Dermis blood vessel endothelial cell (primary cell): ENCODE measurements at places on chromosomes 11 and 22. TPM values are rescaled to one million over a fixed set of nuclear protein-coding genes. Genes with fewer than 3 reads are reported as not detected.

DEUP1 gene
- not detected in 2 replicates for total RNA-seq

TRIM22 gene
- 133 and 143 TPM in 2 replicates for total RNA-seq

CAPN5 gene
- total RNA-seq = 5.6 and 8.5 TPM in 2 replicates

EIF3D gene
- total RNA-seq = 462 and 522 TPM in 2 replicates

SBF1 gene
- 50.0 and 62.1 TPM in 2 replicates for total RNA-seq

POU2F3 gene
- under 0.01 TPM in 1 of 2 replicates, not detected in the other for total RNA-seq

MUC5AC gene
- not detected in 2 replicates for total RNA-seq

SIDT2 gene
- total RNA-seq = 10.4 and 19.5 TPM in 2 replicates

ADSL gene
- 158 and 217 TPM in 2 replicates for total RNA-seq

B4GALNT4 gene
- total RNA-seq = 0.42 and 5.6 TPM in 2 replicates

ASPHD2 gene
- 1.0 and 1.2 TPM in 2 replicates for total RNA-seq

DGCR6 gene
- 0.33 and 3.9 TPM in 2 replicates for total RNA-seq

EFCAB6 gene
- under 0.01 and 0.33 TPM in 2 replicates for total RNA-seq

SEZ6L gene
- total RNA-seq = not detected in 2 replicates

TEF gene
- 4.3 and 7.4 TPM in 2 replicates for total RNA-seq

TMEM121B gene
- 0.05 and 0.17 TPM in 2 replicates for total RNA-seq

PGR gene
- under 0.01 TPM in 1 of 2 replicates, not detected in the other for total RNA-seq

ZBTB16 gene
- 23.1 and 34.7 TPM in 2 replicates for total RNA-seq

SPTBN2 gene
- total RNA-seq = 36.8 and 50.4 TPM in 2 replicates

IGF2 gene
- total RNA-seq = 3.5 and 11.2 TPM in 2 replicates

TOP3B gene
- total RNA-seq = 24.4 and 29.6 TPM in 2 replicates

UBQLNL gene
- total RNA-seq = 0.05 TPM in 1 of 2 replicates, not detected in the other

E2F8 gene
- 1.0 and 3.4 TPM in 2 replicates for total RNA-seq

FXYD2 gene
- 0.74 and 4.6 TPM in 2 replicates for total RNA-seq

SPDYC gene
- not detected in 2 replicates for total RNA-seq

SCGB2A2 gene
- total RNA-seq = not detected in 2 replicates

DNAJB7 gene
- total RNA-seq = not detected in 2 replicates

ELMOD1 gene
- total RNA-seq = 0.17 and 2.1 TPM in 2 replicates

MRGPRX3 gene
- total RNA-seq = not detected in 2 replicates

TMEM86A gene
- total RNA-seq = 2.7 and 4.3 TPM in 2 replicates

TECTA gene
- 0.42 and 0.51 TPM in 2 replicates for total RNA-seq

VSIG10L2 gene
- not detected in 2 replicates for total RNA-seq
